ENCODE measurements at places on chromosomes 3 and 15.
A peak's percentile ranks its signal among the peaks of the same experiment; 100 is the strongest.

DNA sequence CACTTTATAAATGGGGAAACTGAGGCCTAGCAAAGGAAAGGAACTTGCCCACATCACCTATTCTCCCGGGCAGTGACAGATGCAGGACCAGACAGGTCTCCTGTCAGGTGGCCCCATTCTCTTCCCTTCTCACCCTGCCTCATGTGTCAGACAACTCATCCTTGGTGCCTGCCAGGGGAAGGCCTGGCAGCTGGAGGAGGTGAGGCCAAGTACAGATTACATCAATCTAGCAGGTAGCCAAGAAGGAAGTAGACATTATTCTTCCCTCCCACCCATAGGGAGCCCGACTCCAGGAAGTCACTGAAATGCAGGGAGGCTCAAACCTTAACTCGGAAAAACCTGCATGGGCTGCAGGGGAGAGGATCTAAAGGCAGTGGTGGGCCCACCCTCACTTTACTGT, 39.6 kb downstream of the DAPK2 start:
- DNase-seq = no peak

GRCh38 chr3:14312375-14312774, 90.0 kb upstream of the SLC6A6 start:
- no peak for DNase-seq

- DNase-seq = no peak
Observed at GRCh38 chr3:29370476-29371420, 89.9 kb downstream of the RBMS3 start.

DNA sequence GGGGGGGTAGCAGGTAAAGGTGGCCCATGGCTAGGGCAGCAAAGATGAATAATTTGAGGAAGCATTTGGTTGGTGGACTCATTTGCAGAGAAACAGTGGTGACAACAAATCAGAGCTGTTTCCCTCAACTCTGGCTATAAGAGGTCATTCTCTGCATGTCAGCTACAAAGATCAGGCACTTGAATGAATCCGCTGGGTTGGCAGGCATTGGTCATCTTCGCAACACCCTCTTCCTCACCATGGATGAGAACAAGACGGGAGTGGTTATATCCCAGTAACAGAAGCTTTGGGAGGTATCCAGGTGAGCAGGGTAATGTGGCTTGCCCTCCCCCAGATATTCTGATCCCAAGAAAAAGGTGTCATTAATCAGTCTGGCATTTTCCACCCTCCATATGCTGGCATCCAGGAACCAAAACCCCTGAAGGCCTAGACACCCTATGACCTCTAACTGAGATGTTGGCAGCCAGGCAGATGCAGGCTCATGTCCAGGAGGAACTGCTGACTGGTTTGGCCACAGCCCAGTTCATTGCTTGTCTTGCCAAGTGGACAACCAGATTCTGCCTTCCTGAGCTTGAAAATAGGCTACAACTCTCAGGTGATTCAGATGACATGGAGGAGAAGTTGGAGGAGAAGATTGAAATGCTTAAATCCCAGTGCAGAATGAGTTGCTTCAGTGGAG, 108.9 kb upstream of the TRIM42 start:
- no peak for DNase-seq

DNA sequence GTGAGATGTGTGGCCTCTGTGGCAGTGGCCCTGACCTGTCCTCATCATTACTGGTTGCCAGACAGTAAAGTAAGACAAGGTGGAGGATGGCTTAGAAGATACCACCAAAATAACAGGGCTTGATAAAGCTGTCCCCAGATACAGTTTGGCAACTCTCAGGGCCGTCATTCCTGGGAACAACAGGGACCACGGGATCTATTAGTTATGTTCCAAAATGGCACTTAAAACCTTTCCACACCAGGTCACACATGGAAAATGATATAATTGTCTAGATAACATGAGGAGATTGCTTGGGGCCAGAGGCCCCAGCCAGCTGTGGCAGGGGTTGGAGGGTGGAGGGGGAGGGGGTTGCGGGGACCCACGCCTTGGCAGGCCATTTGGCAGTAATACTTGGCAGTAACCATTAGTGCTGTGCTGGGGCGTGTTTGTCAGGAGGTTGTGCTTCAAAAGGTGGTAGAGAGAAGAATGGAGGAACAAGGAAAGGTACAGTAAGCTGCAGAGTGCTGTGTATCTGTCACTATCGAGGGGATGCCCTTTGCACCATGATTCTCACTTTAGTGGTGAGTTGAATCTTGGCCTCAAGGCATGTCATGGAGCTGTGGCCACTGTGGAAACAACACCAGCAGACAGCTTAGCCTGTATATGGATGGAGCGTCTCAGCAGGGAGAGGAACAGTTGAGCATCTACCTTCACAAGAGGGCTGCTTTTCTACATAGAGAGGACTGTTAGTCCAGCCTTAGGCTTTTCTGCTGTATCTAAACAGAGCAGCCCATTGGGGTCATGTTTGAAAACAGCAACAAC, 14.0 kb downstream of the PLCL2 start:
- DNase-seq = no peak

GRCh38 chr3:123884203-123884831, at the start of gene MYLK:
MYLK (minus strand) TSS chr3:123884332; CDS start chr3:123793841, 90,491 bp downstream.
- peak; percentile 98 for DNase-seq

- no peak for DNase-seq
Observed at GRCh38 chr15:100254691-100255090, 87.1 kb downstream of the ADAMTS17 start.

GRCh38 chr15:70151003-70151402, 53.3 kb upstream of the TLE3 start:
- no peak for DNase-seq

- no peak for DNase-seq
Observed at GRCh38 chr3:154235330-154235729, 89.0 kb downstream of the DHX36 start.

GRCh38 chr3:13075318-13075717, 2.1 kb upstream of the IQSEC1 start:
- no peak for DNase-seq

DNA sequence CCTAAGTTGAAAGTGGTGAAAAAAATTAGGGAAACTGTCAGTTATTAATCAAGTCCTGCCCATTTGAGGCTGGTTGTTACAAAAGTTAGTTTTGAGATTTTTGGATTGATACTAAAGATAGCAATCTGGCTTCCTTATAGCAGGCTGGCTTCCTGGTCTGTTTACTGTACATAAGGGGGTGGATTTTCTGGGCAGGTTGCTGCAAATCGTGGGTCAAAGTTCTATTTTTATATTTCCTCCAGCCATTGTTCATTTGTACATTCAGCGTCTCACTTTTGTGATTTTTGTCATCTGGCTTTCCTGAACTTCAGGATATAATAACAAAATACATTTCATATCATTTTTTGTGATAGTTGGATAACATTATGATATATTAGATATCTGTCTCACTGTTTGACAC, 49.5 kb downstream of the CLDN1 start:
- no peak for DNase-seq
